Suppressor macrophage treated with lipopolysaccharide for 1 hour (primary cell): ENCODE measurements at places on chromosomes 3 and 15.

GRCh38 chr3:86988235-86988634 is 2.7 kb downstream of the VGLL3 start:
- DNase-seq = no peak

GRCh38 chr3:176795891-176796290 is 401.4 kb downstream of the TBL1XR1 start:
- no peak for DNase-seq

DNA sequence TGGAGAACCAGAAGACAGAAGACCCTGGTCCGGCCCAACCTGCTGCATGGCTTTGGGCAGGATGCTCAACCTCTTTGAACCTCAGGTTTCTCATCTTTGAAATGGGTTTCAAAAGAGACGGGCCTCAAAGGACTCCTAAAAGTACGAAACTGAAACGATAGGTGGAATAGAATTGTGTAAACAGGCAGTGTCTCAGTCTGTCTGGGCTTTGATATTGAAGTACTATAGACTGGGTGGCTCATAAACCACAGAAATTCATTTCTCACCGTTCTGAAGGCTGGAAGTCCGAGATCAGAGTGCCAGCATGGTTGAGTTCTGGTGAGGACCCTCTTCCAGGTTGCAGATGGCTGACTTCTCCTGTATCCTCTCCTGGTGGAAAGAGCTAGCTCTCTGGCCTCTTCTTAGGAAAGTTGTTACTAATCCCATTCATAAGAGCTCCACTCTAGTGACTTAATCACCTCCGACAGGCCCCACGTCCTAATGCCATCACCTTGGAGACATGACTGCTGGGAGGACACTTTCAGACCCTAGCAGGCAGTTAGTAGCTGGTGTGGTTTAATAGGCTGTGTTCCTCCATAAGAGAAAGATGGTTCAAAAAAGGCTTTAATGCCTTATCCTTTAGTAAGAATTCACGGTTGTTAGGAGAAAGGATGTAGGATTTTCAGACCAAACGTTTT is 35.7 kb downstream of the SSUH2 start:
- no peak for DNase-seq

- peak; percentile 89 for DNase-seq
Observed at GRCh38 chr3:16550676-16551341, 37.3 kb upstream of the RFTN1 start.

DNA sequence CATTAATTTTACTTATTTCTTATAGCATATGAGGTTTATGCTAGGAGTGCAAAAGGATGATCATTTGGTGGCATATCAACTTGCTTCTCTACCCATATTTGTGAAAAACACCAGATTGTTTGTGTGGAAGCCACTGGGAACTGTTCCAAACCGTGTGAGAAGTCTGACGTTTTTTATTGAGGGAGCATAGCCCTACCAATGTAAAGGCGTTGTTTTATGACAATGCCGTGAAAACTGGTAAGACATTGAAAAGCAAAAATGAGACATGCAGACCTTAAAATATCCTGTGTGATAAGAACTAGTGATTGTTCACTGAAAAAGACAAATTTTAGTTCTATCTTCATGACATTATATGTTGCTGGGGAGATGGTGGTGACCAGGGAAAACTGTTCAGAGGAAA is 87.8 kb downstream of the CHL1 start:
- no peak for DNase-seq

- DNase-seq = peak; percentile 82
Observed at GRCh38 chr15:31458596-31459399, 132.2 kb downstream of the KLF13 start.

DNA sequence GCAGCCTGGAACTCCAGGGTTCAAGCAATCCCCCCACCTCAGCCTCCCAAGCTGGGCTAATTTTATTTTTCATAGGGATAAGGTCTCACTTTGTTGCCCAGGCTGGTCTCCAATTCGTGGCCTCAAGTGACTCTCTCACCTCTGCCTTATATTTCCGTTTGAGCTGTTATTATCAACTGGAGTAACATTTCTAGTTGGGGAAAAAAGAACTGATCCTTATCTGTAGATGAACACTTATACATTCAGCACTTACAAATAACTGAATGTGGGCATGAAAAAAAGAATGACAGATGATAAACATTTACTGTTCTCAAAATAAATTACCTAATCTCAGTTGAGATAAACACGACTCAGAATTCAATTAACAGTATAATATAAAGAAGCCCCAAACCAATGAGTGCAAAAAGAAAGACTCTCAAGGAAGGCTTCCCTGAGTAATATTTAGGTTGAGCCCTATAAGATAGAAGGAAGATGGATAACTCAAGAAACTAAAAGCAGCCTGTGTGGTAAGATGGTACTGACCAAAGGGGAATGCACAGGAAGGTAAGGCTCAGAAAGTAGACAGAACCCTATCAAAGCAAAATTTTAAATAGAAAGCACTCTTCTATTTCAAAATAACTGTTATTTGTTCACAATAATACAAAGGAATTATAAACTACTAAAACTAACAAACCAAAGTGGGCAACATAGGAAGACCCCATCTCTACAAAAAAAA is 11.8 kb downstream of the UBE3A start:
- no peak for DNase-seq

GRCh38 chr3:100455841-100456550 is 36.4 kb upstream of the TMEM45A start:
- no peak for DNase-seq

DNA sequence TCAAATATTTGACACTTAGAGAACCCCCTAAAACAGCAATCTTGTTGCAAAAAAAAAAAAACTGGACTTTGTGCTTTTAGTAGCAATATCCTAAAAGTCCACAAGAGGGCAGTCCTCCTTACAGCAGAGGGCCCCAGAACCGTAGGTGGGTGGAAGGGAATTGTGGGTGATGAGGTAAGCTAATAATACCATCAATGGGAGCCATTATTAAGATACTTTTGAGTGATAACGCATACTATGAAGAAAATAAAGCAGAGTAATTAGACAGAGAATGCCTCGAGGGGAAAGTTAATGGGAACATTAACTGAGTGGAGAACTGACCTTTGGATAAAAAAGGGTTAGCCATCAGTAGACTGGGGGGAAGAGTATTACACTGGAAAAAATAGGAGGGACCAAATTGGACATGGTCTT is 229.9 kb downstream of the THRB start:
- DNase-seq = peak; percentile 77

- DNase-seq = peak; percentile 70
Observed at GRCh38 chr15:58731756-58732535, 17.6 kb downstream of the ADAM10 start.

DNA sequence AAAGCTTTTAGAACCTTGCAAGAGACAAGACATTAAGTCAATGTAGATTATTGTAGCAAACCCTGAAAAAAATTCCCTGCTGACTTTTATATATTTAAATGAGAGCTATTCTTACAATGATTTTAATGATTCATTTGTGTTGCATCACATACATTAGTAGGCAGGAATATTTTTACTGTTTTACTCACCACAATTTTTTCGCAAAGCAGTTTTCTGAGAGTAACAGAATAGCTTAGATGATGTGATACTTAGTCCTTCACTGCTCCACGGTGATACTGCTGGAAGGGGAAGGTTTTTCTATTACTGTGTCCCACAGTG is 43.9 kb upstream of the CLRN1 start:
- peak; percentile 21 for DNase-seq

- DNase-seq = no peak
Observed at GRCh38 chr3:150362515-150363302, 45.4 kb upstream of the TSC22D2 start.

GRCh38 chr3:99009851-99010250 is 108.4 kb upstream of the DCBLD2 start:
- DNase-seq = no peak

GRCh38 chr15:91919014-91919534 is 65.6 kb downstream of the SLCO3A1 start:
- DNase-seq = no peak

GRCh38 chr15:64842986-64843561 is 1.4 kb downstream of the PLEKHO2 start:
- peak; percentile 93 for DNase-seq

DNA sequence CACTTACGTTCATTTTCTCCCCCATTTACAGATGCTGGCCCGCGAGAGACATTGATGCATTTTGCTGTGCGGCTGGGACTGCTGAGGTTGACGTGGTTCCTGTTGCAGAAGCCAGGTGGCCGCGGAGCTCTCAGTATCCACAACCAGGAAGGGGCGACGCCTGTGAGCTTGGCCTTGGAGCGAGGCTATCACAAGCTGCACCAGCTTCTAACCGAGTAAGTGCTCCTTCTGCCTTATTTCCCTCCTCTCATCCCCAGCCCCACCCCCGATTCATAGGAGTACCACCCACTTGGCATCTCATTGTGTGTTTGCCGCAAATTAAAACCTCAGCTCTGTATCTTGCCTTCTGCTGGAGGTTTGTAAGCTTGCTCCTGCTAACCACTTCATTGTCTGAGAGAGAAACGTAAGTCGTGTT is 163.3 kb downstream of the AKAP13 start:
- DNase-seq = peak; percentile 42

- no peak for DNase-seq
Observed at GRCh38 chr15:54017251-54017650, 39.0 kb downstream of the UNC13C start.

DNA sequence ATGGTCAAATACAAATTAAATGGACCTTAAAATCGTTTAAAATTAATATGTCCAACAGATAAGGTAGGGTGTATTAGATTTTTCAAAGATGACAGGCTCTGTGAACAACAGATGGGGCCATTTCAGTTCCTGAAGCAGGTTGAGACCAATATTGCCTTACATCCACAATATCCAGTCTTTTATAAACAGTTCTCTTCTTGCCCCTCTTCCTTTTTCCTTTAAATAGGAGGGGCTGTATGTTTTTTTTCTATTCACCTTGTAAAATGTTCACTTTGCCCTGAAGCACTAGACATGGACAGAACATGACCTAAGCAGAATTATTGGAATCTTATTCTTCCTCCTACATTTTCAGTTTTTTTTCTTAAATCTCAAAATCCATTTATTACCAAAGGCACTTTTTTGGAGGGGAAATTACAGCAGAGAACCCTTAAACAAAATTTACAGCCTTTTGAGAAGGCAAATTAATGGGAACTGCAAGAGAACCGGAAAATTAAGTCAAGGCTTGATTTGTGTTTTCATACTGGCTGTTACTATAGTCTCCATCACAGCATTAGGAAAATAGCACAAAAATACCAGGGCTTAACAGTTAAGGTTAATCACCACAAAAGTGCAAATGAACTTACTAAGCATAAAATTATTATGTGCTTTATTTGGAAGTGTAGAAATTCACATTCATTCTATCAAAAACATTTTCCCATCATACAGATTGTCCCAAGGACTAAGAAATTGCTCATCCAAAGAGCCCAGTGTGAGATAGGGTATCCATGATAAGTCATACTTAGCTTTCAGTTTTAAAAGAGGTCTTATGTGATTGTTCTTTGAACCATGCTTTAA is 55.8 kb downstream of the CMSS1 start:
- no peak for DNase-seq

DNA sequence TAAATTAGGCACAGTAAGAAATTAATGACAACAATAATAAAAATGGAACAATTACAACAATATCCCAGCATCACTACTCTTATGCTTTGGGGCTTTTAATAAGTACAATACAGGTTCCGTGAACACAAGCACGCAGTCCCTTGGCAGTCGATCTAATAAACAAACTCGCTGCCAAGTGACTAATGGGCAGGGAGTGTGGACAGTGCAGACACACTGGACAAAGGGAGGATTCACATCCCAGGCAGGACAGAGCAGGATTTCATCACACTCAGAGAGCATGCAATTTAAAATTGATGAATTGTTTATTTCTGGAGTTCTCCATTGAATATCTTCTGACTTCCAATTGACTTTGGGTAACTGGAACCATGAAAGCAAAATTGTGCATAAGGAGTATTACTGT is 524.1 kb upstream of the CFAP20DC start:
- no peak for DNase-seq

DNA sequence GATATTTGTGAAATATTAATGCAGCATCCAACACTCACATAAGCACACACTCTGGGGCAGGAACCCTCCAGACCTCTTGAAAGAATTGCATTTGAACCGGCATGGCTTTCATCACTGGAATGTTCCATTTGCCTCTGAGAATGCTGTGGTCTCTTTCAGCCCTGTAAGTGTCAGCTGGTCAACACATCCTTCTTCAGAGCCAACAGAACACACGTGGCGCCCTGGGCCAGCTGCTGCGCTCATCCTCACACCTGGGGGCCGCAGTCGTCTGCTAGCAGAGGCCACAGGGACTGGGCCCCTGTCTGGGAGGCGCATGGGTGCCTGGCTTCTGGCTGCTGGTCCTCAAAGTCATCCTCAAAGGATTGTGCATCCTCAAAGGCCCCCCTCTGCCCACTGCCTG is 71.4 kb upstream of the HERC1 start:
- DNase-seq = no peak

- DNase-seq = no peak
Observed at GRCh38 chr3:31645256-31645655, 112.5 kb downstream of the STT3B start.

- no peak for DNase-seq
Observed at GRCh38 chr3:188198760-188199327, 44.9 kb downstream of the LPP start.

- peak; percentile 23 for DNase-seq
Observed at GRCh38 chr15:45529613-45530012, 7.1 kb upstream of the SLC30A4 start.

DNA sequence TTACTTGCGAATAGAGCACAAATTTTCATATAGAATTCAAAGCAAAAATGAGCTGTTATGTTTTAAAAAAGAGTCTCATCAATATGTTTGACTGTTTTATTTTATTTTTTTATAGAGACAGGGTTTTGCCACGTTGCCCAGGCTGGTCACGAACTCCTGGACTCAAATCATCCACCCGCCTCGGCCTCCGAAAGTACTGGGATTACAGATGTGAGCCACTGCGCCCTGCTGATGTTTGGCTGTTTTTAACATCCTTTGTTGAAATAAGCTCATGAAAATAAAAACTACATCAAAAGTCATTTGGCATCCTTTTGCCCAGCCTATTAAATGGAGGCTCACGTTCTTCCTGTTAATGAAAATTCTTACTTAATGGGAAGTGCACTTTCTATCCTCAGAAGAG is 154.7 kb downstream of the ATP10A start:
- no peak for DNase-seq

- no peak for DNase-seq
Observed at GRCh38 chr3:195447201-195447600, 4.4 kb upstream of the ACAP2 start.

DNA sequence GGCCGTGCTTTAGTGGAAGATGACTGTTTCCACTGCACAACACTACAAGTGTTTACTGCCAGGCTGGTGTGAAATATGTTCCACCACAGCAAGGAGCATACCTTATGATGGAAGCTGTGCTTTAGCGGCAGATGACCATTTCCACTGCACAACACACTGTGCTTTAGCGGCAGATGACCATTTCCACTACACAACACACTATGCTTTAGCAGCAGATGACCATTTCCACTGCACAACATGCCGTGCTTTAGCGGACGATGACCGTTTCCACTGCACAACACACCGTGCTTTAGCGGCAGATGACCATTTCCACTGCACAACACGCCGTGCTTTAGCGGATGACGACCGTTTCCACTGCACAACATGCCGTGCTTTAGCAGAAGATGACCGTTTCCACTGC is 2.8 kb downstream of the ZNF717 start:
- DNase-seq = no peak
